ENCODE measurements at places on chromosomes 1 and 21.

GRCh38 chr1:12177156-12177998 is 10.6 kb downstream of the TNFRSF1B start:
- no peak for DNase-seq

- DNase-seq: no peak
Measured at GRCh38 chr1:16402742-16403141, 34.5 kb downstream of the SPATA21 start.

DNA sequence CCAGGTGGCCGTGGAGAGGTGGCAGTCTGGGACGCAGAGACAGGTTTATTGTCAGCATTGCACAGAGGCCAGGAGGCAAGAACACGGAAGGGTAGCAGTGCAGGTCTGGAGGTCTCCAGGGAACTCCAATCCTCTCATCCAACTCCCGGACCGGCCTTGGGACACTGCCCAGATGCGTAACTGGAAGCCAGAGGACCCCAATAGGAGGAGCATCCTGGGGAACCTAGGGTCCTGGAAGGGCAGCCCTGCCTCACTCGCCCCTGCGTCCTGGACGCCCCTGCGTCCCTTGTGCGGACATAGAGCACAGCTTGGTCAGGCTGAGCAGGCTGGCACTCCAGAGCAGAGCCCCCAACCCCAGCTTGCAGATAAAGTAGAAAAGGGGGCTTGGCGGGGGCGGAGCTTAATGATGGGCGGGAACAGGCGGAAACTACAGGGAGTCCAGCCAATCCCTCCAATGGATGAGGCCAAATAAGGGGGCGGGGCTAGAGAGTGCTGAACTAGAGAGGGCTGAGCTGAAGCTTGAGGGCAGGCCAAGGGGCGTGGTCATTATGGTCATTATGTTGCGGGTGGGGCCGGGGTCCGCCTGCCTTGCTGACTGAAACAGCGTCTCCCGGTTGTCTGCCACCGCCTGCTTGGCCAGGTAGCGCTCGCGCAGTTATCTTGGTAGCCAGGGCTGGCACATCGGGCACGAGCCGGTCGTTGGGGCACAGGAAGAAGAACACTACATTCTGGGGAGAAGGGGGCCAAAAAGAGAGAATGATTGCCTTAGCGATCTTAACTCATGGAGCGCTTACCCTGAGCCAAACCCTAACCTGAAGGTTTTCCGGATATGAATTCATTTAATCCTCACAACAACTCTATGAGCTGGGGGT is 3.7 kb upstream of the ARHGEF19 start:
- no peak for DNase-seq

GRCh38 chr1:240965581-240966091 is 353.7 kb upstream of the GREM2 start:
- no peak for DNase-seq

- DNase-seq: no peak
Measured at GRCh38 chr1:10734962-10735544, 61.4 kb downstream of the CASZ1 start.

DNA sequence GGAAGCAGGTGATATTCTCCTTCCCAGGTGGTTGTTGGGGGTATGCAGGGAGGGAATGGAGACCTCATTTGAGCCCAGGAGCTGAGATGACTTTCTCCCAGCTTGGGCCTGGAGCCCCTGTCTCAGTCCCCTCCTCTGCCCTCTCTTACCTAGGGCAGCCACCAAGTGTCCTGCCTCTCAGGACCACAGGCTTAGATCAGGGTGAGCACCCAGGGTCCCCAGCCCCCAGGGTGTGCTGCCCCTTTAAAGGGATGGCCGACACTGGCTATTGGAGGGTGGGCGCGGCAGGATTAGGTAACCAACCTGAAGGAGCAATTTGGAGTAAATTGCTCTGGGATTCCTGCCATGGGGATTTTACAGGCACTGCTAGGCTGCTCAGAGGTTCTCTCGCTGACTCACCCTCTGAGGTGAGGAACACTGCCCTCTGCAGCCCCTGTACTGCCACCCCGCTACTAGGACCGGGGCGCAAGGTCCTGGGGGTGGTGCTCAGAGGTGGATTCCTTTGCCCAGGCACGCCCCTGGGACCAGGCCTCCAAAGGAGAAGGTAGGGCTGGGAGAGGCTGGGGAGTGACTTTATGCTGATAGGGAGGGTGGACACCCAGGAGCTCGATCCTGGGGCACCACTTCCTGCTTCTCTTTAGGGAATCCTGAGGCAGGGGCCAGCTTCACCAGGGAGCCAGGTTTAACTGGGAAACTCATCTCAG is 1.5 kb downstream of the RPS6KA1 start:
- DNase-seq: no peak

DNA sequence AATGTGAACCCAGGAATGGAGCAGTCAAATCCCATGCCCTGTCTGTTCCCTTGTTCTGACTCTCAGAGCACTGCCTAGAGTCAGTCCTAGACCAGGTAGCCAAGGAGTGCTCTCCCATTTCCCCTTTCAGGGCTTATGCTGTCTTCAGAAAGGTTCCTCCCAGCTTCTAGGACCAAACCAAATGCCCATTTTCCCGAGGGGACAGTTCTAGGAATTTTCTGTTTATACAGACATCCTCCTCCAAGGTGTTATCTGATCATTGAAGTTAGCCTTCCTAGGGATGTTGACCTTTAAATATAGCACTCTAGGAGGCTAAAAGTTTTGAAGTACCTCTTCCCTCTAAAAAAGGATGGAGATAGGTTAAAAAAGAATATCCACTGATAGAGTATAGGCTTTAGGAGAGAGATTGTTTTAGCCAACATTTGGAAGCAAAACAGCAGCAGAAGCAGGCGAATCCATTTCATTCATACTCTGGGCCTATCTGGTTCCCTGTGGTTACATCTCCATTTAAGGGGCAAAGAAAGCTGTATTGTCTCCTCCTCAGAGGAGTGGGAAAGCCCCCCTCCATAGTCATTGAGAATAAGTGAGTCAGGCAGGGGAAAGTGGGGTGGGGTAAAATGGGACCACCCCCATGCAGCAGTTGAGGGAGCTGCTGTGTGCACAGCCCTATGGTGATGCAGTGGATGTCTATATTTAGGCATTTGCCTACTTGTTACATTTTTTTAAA is 126.5 kb downstream of the SPATA46 start:
- DNase-seq: no peak

- no peak for DNase-seq
Measured at GRCh38 chr1:207619871-207620542, 24.9 kb upstream of the CR1L start.

- DNase-seq: no peak
Measured at GRCh38 chr1:36203554-36204346, 20.5 kb upstream of the THRAP3 start.

DNA sequence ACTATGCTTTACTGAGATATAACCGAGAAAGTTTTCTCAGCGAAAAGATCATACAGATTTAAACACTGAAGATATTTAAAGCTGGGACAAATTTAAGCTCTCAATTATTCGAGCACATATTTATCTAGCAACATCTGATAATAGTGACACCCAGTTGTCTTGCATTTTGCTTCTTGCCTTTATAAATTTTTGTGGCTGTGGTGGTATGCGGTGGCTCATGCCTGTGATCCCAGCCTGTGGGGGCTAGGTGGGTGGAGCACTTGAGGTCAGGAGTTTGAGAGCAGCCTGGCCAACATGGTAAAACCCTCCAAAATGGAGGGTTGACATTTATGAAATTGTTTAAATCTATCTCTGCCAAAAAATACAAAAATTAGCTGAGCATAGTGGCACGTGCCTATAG is 312.2 kb downstream of the SPATA17 start:
- DNase-seq: no peak

- no peak for DNase-seq
Measured at GRCh38 chr21:31912501-31912900, 39.7 kb downstream of the HUNK start.

- no peak for DNase-seq
Measured at GRCh38 chr1:247089616-247090375, 11.2 kb upstream of the ZNF670 start.

GRCh38 chr1:31228986-31229385 is 10.7 kb downstream of the NKAIN1 start:
- no peak for DNase-seq

GRCh38 chr1:172700556-172700955 is 41.7 kb downstream of the FASLG start:
- DNase-seq: no peak

DNA sequence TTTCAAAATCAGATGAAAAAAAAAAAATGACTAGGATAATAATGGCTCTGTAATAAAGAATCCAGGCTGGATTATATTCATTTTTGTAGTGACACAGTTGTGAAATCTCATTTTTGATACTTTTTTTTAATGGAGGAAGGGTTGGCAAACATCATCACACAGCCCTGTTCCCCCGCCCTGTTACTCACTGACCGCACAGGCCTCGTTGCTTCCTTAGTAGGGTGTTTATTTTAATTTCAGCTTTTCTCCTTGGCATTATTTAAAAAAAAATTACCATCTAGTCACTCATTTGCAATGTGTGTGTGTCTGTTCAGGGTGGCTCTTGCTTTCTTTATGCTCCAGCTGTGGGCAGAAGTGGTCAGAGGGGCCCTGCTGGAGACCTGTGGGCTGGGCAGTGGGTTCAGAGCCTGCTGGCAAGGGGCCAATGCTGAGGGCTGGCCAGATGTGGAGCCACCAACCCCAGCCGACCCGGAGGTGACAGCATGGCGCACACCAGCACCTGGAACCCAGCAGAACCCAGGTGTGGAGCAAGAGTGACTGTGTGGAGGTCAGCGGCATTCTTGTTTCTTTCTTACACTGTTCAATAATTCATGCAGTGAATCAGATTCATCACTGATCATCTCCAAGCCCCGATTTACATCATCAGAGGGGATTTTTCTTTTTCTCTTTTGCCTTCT is 44.6 kb downstream of the ZSCAN20 start:
- no peak for DNase-seq

DNA sequence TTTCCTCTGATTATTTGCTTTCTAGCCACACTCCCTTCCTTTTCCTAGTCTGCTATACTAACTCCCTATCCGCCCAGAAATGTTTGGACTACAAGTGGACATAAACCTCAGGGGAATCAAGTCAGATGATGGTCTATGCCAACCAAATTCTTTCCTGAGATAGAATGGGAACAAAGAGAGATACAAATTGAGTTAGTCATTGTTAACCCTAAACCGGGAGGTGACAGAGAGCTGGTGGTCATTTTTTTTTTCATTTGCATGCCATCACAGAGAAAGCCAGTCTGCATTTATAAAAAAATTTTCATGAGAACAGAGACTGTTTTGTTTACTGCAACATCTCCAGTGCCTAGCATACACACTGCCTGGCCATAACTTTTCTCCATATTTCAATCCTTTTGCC is 35.0 kb downstream of the MYSM1 start:
- no peak for DNase-seq

DNA sequence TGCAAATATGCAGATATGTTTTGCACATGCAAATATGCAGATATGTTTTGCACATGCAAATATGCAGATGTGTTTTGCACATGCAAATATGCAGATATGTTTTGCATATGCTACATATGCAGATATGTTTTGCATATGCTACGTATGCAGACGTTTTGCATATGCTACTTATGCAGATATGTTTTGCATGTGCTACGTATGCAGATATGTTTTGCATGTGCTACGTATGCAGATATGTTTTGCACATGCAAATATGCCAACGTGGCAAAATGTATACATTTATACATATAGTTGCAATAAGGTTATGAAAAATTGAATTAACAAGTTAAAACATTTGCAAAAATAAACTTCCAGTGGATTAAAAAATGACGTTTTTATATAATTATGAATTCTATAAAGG is 30.8 kb upstream of the TP53BP2 start:
- no peak for DNase-seq

DNA sequence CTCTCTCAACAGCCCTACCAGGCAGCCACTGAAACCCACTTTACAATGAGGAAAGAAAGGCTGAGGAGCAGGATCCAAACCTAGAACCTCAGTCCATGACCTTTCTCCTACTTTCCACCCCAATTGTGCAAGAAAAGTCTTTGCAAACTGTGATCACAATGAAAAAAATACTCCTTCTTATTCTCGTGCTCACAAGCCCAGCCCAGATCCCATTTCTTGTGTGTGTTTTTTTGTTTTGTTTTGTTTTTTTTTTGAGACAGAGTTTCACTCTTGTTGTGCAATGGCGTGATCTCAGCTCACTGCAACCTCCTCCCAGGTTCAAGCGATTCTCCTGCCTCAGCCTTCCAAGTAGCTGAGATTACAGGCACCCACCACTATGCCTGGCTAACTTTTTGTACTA is 97.7 kb downstream of the CRYAA start:
- no peak for DNase-seq

- DNase-seq: no peak
Measured at GRCh38 chr1:209866201-209866600, 38.4 kb downstream of the UTP25 start.

GRCh38 chr1:19204446-19205266 is 5.4 kb downstream of the UBR4 start:
- DNase-seq: no peak

- DNase-seq: no peak
Measured at GRCh38 chr1:195697130-195697529, 911.1 kb downstream of the KCNT2 start.

DNA sequence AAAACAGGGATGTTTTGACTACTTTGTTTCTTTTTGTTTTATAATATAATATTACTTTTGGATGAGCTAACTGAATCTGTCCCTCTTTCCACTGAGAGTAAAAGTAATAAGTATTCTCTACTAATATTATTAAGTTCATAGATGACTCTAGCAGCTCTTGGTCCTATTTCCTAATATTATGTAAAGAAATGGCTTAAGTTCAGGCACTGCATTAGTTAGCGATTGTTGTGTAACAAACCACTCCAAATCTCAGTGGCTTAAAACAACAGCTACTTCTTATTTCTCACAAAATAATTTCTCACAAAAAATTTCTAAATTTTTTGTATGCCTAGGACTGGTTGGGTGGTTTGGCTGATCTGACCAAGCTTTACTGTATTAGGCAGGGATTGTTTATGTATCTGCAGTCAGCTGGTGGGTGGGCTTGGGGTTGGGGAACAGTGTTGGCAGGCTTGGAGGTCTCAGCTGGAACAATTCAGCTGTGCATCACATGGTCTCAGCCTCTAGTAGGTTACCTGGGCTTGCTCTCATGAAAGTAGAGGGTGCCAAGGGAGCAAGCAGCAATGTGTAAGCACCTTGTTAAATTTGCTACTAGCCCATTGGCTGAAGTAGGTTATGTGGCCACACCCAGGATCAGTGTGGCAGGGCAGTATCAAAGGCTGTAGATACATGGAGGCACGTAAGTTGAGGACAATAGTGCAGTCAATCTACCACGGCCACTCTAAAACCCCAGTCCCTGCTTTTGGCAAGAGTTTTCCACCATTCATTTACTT is 8.8 kb upstream of the CCT8 start:
- no peak for DNase-seq

DNA sequence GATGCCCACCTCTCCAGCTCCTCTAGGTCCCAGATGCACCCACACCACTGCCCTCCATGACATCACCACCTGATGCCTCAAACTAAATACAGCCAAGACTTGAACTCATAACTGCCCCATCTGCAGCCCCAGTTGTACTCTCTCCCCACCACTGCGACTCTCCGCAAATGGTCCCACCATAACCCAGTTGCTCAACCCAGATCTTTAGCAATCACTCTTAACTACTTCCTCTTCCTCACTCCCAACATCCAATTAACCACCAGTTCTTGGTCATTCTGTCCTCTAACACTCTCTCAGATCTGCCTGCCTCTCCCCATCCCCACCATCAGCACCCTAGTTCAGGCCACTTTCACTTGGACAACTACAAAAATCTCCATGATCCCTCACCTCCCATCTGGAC is 36.8 kb upstream of the PLA2G2C start:
- DNase-seq: no peak

- no peak for DNase-seq
Measured at GRCh38 chr21:37041706-37042271, 31.1 kb downstream of the PIGP start.

- no peak for DNase-seq
Measured at GRCh38 chr1:199861020-199861795, 166.3 kb upstream of the NR5A2 start.

- no peak for DNase-seq
Measured at GRCh38 chr1:88877382-88877825, 14.0 kb downstream of the GTF2B start.
